ENCODE measurements at places on chromosomes 12 and 14. TPM values are rescaled to one million over a fixed set of nuclear protein-coding genes. Genes with fewer than 3 reads are reported as not detected.

DNA sequence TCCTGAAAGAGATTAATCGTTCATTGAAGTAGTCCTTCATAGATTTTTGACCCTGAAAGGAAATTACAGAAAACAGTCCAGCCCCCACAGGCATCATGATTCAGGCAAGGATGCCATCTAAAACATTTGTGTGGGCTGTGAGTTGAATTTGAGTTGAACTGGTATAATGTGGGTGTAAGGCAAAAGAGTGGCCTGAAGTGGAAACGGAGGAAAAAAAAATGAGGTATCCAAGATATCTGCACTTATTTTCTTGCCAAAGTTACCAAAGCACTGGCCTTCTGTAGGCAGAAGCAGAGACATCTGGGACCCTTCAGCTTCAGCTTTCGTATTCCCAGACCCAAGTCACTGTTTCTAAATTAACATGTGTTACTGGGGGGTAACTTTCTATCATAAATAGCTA, 105.1 kb upstream of the DIO2 start:
- no peak for DNase-seq

- DNase-seq, result no peak
Observed at GRCh38 chr14:93114713-93115068, 1.0 kb downstream of the ITPK1 start.

GRCh38 chr12:46516933-46517578, 144.5 kb upstream of the SLC38A2 start:
- no peak for DNase-seq

DNA sequence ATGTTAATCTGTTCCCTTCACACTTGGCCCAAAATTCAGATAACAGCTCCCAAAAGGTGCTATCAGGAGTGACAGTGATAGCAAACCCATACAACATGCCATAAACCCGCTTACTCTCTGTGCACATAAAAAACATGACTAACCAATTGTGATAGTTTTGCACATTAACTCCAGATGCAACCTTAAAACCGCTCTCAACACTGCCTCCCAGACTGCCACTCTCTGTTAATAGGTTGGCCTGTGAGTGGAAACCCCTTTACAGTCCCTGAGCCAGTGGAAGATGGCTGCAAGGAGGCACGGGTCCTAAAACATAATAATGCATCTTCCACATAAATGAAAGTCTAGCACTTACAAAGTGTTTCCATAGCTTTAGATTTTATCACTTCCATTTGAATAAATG, 12.0 kb upstream of the TMTC1 start:
- DNase-seq, result no peak

GRCh38 chr12:62873826-62874448, 61.0 kb downstream of the PPM1H start:
- DNase-seq, result no peak

- DNase-seq, result peak; percentile 40
Observed at GRCh38 chr12:94336211-94336925, 123.3 kb downstream of the CEP83 start.

DNA sequence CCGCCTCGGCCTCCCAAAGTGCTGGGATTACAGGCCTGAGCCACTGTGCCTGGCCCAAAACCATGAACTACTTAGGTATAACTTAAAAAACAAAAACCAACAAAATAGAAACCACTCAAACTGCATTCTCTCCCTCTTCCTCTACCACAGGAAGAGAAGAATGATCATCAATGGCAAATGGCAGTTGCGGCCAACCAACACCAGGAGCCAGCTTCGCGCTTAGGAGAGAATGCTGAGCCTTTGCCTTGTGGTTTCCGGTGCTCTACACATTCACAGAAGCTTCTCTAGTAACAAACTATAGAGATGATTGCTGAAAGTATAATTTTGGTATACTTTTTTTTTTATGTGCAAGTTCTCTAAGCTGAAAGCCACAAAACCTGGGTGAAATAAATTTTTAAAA, 17.1 kb downstream of the CATSPERB start:
- DNase-seq, result no peak

DNA sequence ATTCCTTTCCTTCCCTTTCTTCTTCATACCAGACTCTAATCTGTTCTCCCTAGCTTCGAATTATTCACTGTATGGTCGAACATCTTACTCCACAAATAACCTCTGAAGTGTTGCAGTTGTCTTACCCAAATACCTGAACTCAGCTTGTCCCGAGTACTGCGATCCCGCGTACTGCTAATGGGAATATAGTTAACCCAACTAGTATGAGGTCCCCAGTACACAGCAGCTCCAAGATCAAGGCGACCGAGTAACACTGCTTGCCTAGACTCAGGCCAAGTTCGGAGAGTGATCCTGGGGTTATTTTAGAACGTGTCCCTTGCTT, 462 bp upstream of the ETNK1 start:
- no peak for DNase-seq

DNA sequence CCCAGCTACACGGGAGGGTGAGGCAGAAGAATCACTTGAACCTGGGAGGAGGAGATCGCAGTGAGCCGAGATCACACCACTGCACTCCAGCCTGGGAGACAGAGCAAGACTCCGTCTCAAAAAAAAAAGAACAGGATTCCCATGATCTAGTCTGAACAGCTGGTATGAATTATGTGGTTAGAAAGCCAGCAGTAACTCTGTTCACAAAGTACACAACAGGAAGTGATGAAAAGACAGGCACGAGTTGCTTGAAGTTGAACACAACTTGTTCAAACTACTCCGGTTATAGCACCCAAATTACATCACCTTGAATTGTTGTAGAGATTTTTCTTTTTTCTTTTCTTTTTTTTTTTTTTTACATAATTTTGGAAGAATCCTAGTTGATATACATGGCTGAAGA, 238.8 kb upstream of the RGS6 start:
- peak; percentile 50 for DNase-seq

DNA sequence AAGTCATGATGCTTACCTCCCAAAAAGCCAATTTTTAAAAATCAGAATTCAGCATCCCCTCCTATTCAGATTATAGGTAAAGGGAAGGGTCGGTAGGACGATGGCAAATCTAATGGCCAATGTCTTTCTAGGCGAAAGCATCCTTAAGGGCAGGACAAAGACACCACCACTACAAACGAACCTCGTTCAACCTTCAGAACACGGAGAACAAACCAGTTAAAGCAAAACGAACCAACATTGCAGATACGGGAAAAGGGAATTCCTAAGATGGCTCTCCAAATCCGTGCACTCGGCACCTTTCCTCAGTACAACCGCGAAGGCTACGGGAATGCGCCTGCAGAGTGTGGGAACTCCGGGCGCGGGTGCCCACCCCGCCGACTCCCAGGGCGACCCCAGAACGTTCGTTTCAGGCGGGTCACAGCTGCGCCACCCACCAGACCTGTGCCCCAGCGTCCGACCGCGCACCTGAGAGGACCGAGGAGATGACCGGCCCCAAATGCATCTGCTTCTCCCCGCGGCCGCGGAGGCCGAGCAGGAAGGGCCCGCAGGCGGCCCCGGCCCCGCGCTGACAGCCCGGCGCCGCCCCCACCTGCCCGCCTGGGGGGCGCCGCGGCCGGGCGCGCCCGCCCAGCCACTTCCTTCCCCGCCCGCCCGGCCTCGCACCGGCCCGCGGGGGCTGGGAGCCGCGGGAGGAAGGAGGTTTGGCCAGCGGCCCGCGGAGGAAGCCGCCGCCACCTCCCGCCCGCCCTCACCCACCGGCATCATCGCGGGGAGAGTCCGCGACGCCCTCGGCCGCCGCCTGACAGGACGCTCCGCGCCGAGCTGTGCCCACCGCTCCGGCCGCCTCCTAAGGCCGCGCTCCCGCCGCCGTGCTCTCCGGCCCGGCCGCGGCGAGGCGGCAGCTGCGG, 578 bp downstream of the PPP1R13B start:
- no peak for DNase-seq

DNA sequence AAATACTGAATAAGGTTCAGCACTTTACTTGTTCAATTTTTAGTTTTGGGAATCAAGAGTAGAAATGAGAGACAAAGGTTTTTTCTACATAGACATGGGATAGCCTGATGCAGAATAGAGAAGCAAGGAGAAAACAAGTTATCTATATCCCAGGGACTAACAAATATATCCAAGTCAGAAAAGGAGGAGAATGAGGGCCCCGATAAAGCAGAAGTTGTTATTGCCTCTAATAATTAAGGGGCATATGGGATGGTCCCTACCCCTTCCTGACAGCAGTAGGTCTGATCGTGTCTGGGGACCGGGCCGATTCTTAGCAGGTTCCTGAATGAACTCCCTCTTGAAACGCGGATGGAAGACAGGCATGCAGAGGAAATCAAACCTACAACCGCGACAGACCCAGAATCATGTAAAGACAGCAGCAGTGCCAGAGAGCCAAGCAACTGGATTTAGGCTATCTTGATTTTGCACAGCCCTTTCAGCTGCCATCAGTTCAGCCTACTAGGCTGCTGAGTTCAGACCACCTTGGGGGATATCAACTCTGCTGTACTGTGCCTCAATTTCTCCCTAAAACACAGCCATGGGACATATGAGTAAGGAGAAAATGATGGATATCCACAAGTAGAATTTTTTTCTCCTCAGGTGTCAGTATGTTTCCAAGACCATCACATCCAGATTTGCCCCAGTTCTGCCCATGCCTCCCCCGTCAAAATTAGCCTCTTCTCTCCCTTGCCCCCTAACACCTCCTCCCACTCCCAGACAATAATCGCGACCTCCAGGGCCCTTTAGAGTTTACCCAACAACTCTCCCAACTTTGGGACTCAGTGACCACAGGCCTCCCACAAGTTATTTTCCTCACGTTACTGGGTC, 706 bp downstream of the PRMT5 start:
- peak; percentile 17 for DNase-seq

DNA sequence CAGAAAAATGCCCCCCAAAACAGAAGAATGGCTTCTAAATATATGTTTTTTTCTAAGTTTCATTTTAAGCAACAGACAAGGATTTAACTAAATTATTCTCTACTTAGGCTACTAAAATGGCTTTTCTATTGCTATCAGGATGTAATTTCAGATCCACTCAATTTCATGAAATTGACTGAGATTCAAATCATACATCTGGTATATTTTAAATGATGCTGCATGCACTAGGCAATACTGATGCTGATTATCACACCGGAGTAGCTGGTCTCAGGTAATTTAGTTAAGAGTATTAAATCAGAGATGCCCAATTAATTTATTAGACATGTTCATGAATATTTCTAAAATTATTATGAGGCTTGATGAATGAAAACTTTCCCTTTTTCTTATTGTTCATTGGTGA, 151.7 kb downstream of the APAF1 start:
- DNase-seq, result no peak

DNA sequence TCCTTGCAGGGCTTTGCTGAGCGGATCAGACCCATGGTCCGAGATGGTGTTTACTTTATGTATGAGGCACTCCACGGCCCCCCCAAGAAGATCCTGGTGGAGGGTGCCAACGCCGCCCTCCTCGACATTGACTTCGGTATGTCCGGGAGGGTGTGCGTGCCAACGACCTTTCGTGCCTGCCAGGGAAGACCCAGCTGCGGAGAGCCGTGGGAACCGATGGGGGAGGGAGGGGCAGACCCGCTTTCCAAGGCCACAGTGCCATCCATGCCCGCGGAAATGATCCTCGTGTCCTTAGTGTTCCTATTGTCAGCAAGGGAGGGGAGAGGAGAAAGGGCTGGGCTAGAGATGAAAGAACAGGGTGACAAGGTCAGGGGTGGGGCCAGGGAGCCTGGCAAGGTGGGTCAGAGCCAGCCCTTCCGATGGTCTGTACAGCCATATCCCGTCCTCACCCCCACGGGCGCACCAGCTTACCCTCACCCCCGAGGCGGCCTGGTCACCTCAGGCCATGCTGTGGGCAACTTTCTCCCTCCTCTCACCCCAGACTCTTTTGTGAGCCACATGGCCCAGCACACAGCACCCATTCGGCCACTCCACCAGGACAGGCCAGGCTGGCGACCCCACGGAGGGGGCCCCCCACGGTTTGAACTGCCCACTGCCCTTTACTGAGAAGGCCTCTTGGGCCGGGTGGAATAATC, 11.7 kb upstream of the SIVA1 start:
- DNase-seq, result no peak

DNA sequence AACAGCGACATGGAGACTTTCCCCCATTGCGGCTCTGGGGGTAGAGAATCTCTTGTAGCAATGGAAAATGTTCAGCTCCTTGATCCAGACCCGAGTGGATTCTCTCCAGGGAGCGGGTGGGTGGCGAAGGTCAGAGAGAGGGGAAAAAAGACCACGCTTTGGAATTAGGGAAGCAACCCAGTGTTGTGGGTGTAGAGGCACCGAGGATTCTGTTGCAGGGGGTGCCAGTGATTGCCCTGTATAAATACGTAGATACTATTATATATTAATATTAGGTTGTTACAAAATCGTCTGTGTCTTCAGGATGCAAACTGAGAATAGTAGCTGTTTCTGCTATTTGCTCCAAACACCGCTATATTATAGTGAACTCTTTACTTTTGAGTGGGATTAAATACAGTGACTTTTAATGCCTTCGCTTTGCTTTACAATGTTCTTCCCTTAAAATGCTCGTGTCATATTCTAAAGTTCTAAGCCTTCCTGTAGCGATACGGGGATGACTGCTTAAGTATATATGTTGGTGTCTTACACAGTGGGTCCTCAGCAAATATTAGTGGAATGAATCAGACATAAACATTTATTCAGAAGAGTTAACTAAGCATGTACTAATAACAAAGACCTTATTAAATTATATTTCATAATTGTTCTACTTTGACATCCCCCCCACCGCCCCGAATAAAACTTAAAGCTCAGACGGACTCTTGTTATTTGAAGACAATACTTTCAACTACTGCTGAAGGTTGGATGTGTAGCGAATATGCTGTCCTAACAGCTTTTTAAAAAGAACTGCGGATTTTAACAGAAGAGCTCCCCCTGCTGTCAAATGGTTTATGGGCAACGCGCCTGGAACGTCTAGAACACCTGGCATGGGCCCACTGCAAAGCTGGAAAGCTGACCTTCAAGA, 136.4 kb upstream of the KRAS start:
- peak; percentile 94 for DNase-seq

DNA sequence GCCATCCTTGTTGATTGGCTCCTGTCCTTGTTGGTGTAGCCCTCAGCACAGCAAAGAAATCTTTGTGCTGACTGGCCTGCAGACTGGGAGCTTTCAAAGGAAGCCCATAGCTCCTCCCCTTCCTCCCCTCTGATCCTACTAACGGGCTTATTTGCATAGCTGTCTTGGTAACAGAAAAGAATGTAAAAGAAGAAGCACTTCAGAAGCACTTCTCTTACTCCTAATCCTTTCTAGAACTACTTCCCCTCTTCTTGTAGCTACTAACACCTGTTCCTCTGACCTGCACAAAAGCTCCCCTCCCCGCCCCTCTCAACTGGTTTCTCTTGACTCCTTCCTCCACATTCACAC, 14.3 kb upstream of the RIC8B start:
- DNase-seq, result peak; percentile 19

TPPP2 gene
- total RNA-seq, result not detected

KRT84 gene
- total RNA-seq, result 2.2 TPM

RGS6 gene
- 4.3 TPM for total RNA-seq

OR6C2 gene
- 11.8 TPM for total RNA-seq

ISCU gene
- total RNA-seq, result 108 TPM
